ENCODE measurements at places on chromosomes 7 and 10.
A peak's percentile ranks its signal among the peaks of the same experiment; 100 is the strongest.

GRCh38 chr10:109665321-109665720 is 258.0 kb downstream of the XPNPEP1 start:
- DNase-seq = no peak

- no peak for DNase-seq
Measured at GRCh38 chr7:28055161-28055544, 125.4 kb downstream of the JAZF1 start.

DNA sequence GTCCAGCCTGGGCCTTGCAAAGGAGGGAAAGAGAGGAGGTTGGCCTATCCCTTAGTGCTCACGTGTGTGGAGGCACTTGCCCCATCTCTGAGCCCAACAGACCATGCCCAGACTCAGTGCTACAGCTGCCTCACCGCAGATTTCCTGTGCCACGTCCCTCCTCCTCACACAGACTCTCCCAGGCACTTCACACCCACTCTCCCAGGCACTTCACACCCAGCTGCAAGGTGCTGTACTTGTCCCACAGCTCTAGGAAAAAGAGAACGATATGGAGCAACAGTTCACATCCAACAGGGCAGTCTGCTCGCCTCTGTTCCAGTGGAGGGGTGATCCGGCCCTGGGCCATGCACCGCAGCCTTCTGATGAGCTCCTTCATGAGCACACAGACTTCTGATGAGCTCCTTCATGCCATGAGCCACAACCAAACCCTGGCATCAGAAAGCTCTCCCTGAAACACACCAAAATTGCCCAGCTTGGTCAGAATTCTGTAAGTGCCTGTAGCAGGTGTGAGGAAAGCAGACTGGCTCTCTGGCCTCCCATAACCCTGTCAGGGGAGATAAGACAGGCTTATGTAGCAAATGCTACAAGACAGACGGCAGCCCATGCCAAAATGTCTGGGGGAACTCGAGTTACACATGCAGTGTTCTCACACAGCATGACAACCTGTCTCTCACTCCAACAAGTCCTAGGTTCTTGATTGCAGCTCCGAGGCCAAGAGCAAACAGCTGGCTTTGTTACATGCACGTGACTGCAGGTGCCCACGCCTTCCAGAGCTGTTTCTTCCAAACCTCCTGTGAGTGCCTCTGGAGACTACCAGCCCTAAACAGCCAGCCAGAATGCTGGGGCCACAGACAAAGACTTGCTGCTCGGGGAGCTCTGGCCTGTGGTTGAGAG is 348.5 kb downstream of the GRID1 start:
- DNase-seq = peak; percentile 44

DNA sequence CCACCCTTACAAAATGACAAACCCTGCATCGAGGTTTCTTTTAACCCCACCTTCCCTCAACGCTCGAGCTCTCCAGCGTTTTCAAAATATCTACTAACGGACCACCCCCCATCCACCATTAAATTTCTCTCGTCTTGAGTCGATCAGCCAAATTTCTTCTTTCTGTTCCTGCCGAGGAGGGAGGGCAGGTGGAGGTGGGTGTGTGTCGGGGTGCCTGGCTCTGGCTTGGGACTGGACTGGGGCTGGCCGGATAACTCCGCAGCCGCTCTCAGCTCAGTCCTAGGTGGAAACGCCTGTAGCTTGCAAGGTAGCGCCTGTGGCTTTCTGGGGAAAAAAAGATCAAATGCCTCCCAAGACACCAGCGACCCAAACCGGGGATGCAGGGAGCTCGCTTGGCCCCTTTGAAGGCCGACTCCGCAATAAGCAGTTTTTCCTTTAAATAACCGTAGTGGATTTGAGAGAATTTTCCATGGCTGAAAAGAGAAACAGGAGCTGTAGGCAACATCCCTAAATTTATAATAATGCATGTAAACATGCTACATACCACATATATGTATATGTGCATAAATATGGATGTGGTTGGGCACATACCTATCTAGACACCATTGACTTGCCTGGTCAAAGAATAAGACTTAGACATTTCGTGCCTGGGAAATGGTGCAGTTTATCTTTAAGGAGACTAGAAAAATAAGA is 1.9 kb upstream of the TMEM178B start:
- peak; percentile 6 for DNase-seq

- no peak for DNase-seq
Measured at GRCh38 chr7:137399827-137400823, 56.6 kb upstream of the PTN start.

- no peak for DNase-seq
Measured at GRCh38 chr7:10939237-10939910, 34.3 kb upstream of the PHF14 start.

DNA sequence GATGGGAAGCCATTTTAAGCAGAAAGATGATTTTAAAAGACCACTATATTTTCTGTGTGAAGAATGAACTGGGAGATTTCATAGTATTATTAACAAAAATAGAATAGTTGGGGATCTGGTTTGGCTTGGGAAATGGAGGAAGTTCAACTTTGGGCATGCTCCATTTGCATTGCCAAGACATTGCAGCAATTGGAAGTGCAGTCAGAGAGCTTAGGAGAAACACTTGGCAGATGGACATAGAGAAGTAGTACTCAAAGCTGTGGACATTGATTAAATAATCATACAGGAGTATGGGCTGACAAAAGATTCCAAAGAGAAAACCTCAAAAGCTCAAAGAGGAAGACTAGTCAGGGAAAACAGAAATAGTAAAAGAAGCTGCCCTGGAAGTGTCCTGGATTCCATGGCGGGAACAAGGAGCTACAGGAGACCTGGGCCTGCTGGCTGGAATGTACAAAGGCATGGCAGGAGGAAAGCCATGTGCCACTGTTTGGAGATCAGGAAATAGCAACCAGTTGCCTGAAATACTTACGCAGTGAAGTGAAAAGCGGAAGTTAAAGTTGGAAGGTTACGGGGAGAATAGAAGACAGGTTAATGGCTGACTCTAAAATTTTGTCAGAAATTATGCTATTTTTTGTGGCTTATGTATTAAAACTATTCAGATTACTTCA is 93.6 kb upstream of the MXI1 start:
- no peak for DNase-seq

DNA sequence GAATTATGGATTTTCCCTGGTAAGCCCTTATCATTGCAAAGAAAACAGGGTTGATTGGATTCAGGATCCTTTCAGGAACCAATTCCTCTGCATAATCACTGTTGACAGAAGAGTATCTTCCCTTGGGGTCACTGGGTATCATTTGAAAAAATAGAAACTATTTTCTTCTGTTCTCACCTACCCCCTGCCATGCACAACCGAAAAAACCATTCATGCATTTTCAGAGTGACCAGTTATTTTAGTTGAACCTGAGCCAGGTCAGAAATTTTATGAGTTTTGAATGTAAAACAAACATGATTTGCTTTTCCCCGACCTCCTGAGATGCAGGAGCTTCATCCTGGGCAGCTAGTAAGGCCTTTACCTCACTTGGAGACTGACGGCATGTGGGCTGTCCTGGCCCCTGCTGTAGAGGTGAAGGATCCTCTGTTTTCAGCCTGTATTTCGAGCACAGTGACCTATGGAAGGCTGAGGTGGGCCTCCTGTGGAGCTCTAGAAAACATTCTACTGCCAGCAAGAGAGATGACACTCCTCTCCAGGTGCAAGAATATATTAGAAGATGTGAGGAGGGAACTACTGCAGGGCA is 30.1 kb downstream of the TMEM178B start:
- no peak for DNase-seq

- no peak for DNase-seq
Measured at GRCh38 chr10:102287991-102288390, 42.7 kb downstream of the GBF1 start.

DNA sequence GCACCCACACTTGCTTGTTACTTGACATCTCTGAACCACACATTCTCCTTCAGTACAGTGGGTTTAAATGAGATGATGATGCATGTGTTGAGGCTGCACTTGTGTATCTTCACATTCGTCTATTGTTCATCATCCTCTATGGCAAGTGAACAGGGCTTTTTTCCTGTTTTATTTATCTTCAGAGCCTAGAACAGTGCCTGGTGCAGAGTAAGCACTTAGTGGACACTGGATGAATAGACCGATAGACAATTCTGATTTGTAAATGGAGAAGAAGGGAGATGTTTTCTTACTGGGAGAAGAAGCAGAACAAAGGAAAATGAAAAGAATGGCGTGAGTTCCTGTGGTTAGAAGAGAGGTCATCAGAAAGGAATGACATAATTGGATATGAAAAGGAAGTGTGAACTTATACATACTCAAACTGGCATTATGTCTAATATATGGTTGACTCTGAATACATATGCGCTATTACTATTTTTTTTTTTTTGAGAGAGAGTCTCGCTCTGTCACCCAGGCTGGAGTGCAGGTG is 99.7 kb downstream of the AVL9 start:
- no peak for DNase-seq

DNA sequence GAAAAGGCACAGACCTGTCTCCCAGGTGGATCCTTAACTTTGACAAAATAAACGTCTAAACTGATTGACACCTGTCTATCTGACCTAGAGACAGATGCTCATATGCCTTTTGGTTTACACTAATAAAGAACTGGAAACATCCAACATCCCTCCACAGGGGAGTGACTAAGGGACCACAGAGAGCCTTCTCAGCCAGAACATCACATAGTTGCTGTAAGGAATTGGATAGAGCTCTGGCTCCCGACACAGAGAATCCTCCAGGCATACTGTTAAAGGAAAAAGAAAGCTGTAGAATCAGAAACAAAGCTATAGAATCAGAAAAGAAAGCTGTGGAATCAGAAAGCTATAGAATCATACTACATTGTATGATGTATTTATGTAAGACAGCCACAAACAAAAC is 258.8 kb downstream of the STK31 start:
- DNase-seq = no peak

- no peak for DNase-seq
Measured at GRCh38 chr10:124737708-124738107, 6.5 kb downstream of the FAM53B start.

DNA sequence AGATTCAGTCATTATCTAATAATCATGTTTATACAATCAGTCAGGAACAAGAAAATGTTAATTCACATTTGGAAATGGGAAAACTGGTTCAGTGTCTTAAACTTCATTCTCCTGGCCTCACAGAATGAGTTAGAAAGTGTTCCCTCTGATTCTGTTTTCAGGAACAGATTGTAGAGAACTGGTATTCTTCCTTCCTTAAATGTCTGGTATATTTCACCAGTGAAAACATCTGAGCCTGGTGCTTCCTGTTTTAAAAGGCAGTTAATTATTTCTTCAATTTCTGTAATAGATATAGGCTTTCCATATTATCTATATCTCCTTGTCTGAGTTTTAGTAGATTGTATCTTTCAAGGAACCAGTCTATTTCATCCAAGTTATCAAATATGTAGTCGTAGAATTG is 97.1 kb upstream of the TMEM168 start:
- DNase-seq = no peak

- DNase-seq = no peak
Measured at GRCh38 chr7:121083138-121083789, 94.8 kb downstream of the CPED1 start.

DNA sequence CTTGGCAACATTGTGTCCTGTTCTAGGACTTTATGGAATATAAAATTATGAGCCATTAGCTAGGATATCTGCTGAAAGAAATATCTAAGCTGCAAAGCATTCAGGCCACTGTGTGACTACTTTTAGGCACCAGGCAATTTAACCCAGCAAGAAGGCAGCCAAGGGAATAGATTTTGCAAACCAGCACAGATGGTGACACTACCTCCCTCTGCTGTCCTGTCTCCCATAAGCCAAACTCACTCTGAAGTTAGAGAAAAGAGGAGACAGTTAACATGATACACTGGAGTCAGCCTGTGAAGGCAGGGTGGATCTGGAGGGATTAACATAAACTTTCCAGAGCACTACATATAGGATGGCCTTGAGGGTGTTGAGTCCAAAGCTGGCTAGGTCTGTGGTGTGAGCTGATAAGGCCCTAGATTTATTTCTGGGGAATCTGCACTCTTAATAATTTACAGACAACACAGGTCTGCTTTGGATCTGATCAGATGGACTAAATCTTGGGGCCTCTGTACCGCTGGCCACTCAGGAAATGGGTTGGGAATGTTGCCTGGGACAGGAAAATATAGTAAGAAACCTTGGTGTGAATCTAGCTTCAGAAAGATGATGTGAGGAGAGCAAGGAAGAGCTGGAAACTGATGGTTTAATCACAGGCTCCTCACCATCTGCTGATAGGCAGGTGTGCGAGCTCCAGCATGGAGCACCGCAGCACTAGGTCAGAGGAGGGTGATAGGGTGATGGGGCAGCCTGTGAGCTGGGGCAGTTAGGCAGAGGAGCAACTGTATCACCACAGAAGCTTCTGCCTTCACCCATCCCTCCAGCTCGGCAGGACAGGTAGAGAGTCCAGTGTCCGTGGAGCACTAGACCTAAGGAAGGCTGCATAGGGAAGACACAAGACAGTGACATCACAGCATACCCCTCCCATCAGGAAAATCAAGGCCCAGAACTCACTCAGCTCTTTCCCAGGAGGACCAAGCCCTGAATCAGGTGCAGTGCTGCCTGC is 229.9 kb upstream of the PRSS1 start:
- no peak for DNase-seq

- no peak for DNase-seq
Measured at GRCh38 chr7:35007768-35008167, 29.5 kb downstream of the DPY19L1 start.

GRCh38 chr10:83367036-83367435 is 772.3 kb upstream of the GHITM start:
- no peak for DNase-seq

GRCh38 chr10:56481521-56482091 is 120.5 kb upstream of the ZWINT start:
- no peak for DNase-seq

DNA sequence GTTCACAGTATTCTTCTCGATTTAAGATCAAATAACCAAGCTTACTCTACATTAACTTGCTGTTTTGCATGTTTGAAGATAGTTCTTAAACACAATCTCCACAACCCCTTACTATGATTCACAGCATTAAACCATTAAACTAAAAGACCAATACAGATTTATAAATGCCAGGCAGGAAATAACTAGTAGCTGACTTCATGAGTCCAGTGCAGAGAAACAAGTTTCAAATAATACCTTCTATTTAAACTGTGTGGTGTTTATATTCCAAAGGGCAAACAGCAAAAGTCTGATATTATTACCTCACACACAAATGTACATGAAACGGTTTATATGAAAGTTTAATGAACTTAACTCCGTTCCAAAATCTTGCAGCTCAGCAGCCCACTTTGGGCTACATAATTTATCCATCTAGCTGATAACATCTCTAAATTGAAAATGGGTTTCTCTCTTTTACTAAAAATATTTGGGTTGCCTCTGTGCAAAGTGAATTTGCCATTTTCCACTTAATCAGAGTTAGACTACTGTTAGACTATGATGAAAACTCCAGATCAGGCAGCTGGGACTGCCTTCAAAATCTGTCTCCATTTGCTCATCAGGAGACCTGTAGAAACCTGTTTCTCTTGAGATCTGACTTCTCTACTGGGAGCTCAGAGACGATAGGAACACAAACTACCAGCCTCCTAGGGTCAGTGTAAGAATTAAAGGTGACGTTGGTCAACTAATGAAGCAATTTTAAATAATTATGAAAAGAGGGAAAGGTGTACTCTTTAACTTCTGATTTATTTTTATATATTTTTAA is 287.3 kb downstream of the FZD1 start:
- no peak for DNase-seq

- no peak for DNase-seq
Measured at GRCh38 chr7:12458520-12459131, 55.0 kb upstream of the VWDE start.
